ENCODE measurements at places on chromosomes 7 and 10. TPM values are rescaled to one million over a fixed set of nuclear protein-coding genes. Genes with fewer than 3 reads are reported as not detected.

Gene GIMAP4
- 83.5 TPM for total RNA-seq

Gene SLC16A9
- 1.5 TPM for total RNA-seq

Gene COL13A1
- 20.1 TPM for total RNA-seq

Gene SLC16A12
- total RNA-seq, result 0.58 TPM

Gene IRF5
- total RNA-seq, result not detected

Gene MSMB
- total RNA-seq, result not detected

Gene MYPN
- total RNA-seq, result 1.1 TPM

Gene CRYGN
- total RNA-seq, result not detected

Gene CH25H
- total RNA-seq, result not detected

Gene PCGF5
- total RNA-seq, result 27.5 TPM

Gene TMEM178B
- total RNA-seq, result 3.1 TPM

Gene C7orf57
- total RNA-seq, result 0.64 TPM

Gene GCK
- 0.41 TPM for total RNA-seq

Gene MARCHF5
- 17.2 TPM for total RNA-seq

Gene AEBP1
- total RNA-seq, result 40.8 TPM

Gene IGFBP3
- total RNA-seq, result 247 TPM

Gene LIPM
- total RNA-seq, result not detected

Gene MTURN
- total RNA-seq, result 6.6 TPM

Gene MUC3A
- total RNA-seq, result not detected

Gene C10orf105
- total RNA-seq, result not detected

Gene PNLIP
- not detected for total RNA-seq

Gene HOGA1
- 0.12 TPM for total RNA-seq

Gene ERVW-1
- total RNA-seq, result not detected

Gene NOS3
- total RNA-seq, result 16.5 TPM

Gene FLNC
- 170 TPM for total RNA-seq

Gene ODAD2
- total RNA-seq, result 0.70 TPM

Gene ZNF716
- not detected for total RNA-seq

Gene DENND2A
- total RNA-seq, result 5.3 TPM

Gene RHBDD2
- total RNA-seq, result 49.5 TPM

Gene IMMP2L
- 105 TPM for total RNA-seq

Gene DDC
- not detected for total RNA-seq

Gene EEF1AKMT2
- 13.4 TPM for total RNA-seq

Gene PMS2
- 15.1 TPM for total RNA-seq

Gene BTRC
- total RNA-seq, result 18.8 TPM

Gene CDC14C
- not detected for total RNA-seq

Gene CABCOCO1
- total RNA-seq, result 0.29 TPM

Gene HHEX
- total RNA-seq, result 76.5 TPM

Gene VPS50
- total RNA-seq, result 11.8 TPM

Gene ZNF33A
- total RNA-seq, result 12.0 TPM

Gene PLCE1
- 0.19 TPM for total RNA-seq

Gene WNT8B
- not detected for total RNA-seq

Gene SH2D4B
- total RNA-seq, result not detected

Gene FRAT1
- 3.3 TPM for total RNA-seq

Gene PIK3AP1
- total RNA-seq, result 0.10 TPM

Gene MAGI2
- 6.7 TPM for total RNA-seq

Gene TPK1
- total RNA-seq, result 11.0 TPM

Gene RADIL
- total RNA-seq, result 3.4 TPM

Gene LRRC61
- total RNA-seq, result 1.7 TPM

Gene ASL
- total RNA-seq, result 51.0 TPM

All from glomerular endothelial cell (primary cell).